ENCODE measurements at places on chromosomes 16 and 17.

DNA sequence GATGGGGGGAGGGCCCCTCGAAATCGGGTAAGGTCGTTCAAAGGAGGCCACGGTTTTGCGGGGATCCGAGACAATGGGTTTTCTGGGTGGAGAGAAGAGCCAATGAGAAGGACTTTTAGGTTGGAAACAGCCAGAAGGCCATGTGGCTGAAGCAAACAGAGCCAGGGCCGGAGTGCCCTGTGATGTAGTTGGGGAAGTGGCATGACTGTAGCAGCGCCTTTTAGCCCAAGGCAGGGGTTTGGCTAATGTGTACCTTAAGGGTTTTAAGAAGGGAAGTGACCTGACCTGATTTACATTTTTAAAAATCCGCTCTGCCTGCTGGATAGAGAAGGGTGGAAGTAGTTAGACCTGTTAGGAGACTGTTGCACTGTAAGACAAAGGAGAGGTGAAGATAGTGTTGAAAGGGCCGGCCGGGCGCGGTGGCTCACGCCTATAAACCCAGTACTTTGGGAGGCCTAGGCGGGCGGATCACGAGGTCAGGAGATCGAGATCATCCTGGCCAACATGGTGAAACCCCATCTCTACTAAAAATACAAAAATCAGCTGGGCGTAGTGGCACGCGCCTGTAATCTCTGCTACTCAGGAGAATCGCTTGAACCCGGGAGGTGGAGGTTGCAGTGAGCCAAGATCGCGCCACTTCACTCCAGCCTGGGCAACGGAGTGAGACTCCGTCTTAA is 1.0 kb downstream of the LYRM1 start:
- DNase-seq: no peak

- no peak for DNase-seq
These were observed 318.4 kb downstream of the SEC14L1 start for GRCh38 chr17:77459018-77459755.

DNA sequence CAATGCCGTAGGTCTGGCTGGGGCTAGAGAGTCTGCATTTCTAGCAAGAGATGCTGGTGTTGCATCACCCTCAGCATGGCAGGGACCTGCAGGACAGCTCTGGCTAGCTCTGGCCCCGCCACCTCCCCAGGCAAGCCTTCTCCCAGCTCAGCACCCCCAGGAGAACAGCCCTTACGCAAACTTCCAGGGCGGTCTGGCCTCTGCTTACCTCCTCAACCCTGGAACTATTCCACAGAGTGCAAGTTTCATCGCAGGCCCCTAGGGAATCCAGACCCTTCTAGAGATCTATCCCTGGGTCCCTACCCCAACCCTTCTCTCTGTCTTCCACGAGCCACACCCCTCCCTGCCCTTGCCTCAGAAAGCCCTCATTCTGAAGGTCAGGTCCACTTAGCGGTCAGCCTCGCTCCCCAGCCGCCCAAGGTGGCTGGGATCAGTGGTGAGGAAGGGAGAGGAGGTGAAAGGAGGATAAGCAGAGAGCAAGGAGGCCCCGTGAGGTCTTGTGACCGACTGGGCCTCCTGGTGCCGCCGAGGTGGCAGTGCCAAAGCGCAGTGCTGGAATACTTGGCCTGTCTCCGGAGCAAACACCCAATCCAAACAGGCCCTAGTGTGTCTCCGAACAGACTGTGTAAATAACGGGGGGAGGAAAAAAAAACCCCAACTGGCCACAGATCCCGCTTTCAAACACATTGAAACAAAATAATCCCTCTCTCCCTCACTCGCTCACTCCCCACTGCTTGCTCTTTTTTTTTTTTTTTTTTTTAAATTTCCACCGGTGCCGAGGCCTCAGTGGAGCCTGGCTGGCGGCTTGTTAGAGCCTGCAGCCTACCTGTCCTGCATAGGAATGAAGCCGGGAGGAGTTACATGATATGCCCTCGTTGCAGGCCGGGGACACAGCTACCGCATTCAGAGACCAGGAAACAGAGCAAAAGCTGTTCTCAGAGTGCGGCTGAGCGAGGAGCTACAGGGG is 380.9 kb downstream of the SOX9 start:
- DNase-seq: no peak

GRCh38 chr16:85350973-85351372 is 238.7 kb upstream of the CIBAR2 start:
- no peak for DNase-seq

GRCh38 chr16:424623-425081 is 797 bp upstream of the RAB11FIP3 start:
- no peak for DNase-seq

- no peak for DNase-seq
These were observed 32.4 kb downstream of the SMYD4 start for GRCh38 chr17:1797323-1797722.

DNA sequence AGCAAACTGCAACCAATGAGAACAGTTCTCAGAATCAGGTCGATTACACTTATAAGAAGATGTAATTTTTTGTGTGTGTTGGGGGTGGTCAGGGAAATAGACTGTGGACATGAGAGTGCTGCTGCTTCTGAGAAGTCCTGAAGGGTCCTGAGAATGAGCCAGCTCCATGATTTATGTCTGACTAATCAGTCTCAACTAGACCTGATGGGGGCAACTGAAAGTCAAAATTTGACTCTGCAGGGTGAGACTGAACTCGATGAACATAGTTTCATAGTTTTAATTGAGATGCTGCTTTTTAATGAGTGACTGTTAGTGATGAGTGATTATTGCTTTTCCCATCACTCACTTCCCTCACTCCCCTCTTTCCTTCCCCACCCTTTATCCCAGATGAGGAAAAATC is 37.3 kb downstream of the SMARCE1 start:
- no peak for DNase-seq

- DNase-seq: no peak
These were observed 2.6 kb downstream of the ERI2 start for GRCh38 chr16:20803561-20804214.

GRCh38 chr16:48137822-48138221 is 18.0 kb downstream of the ABCC12 start:
- DNase-seq: no peak

GRCh38 chr17:40095944-40096791 is 4.2 kb downstream of the NR1D1 start:
- no peak for DNase-seq

DNA sequence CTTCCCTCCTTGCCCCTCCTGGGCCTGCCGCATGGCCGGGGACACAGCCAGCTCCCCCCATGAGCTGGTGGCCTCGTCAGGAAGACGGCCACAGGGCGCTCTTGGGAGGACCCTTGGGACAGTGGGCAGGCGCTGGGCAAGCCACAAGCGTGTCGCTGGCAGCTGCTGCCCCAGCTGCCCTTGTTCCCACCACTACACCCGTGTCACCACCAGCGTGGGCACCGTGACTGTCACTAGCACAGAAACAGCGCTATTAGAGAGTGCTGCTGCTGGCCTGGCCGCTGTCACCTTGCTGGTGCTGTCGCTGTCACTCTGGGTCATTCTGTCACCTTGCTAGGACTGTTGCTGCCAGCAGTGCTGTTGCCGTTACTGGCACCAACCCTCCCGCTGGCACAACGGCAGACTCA is 47.2 kb downstream of the ZFPM1 start:
- no peak for DNase-seq

DNA sequence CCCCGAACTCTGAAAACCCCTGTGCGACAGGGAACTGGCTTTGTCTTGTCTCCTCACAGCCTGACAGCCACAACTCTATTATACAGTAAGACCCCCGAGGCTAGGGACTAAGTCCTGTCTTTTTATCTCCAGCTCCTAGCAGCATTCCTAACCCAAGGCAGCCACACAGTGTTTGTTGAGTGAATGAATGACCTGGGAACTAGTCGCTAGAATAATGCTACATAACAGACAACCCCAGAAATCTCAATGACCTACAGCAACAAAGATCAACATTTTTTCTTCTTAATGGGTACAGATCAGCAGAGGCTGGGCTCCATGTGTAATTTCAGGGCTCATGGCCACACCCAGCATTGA is 71.4 kb upstream of the TNRC6C start:
- DNase-seq: no peak

DNA sequence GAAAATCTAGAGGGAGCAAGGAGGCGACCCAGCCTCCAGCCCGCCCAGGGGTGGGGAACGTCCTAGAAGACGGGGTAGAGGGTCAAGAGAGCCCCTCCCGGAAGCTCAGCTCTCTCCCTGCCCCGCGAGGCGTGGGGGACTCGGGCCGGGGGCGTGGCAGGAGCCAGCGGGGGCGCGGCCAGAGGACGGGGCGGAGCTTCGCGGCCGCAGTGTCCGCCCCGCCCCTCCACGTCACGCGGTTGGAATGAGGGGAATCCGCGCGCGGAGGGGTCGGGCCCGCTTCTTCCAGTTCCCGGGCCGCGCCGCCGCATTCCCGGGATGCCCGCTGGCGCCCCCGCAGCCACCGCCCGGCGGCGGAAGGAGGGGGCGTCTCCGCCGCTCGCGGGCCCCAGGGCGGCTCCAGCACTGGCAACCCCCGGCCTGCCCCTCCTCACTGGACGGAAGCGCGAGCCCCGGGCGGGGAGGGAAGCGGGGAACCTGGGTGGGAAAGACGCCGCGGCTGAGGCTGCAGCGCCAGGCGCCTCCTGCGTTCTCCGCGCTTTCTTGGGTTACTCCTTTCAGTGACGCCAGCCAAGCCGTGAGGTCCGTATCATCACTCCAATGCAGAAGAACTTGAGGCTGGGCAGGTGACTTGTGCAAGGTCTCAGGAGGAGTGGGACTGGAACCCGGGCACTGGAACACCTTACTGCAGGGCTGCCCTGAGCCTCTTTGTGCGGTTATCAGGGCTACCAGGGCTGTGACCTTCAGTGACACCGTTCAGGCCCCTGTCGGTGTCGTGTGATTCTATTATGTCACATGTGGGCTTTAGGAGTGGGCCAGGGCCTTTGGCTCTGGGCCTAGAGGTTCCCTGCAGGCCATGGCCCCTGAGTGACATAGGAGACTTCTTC is 4.3 kb downstream of the MYO1C start:
- DNase-seq: no peak

DNA sequence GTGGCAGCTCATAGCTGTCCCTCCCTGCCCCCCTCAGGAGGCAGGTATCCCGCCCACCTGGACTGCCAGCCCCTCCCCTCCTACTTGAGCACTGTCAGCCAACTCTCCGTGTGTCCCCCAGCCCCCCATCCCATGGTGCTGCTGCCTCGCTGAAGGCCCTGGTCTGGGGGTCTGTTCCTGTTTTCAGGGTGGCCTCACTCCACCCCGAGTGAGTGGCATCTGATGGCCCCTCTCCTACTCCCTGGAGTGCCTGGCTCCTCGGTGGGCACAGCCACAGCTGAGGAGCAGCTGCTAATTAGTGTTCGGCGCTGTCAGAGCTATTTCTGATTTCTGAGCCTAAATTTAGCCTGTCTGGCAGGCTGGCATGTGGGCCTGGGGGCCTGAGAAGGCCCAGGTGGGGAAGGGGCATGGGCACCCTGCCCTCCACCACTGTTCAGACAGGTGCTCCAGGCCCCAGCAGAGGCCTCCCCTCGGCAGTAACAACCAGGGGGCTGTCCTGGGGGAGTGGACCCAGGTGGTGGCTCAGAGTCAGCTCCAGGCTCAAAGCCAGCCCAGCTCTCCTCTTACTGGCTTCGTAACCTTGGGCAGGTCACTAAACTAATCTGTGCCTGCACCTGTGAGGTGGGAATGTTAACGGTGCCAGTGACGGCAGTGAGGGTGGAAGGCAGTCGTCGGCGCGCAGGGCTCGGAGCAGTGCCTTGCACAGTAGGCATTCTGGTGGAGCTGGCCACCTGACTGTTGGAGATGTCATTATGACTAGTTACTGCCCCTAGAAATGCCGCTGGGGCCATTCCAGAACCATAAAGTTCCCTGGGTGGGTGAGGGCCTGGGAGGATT is 6.5 kb downstream of the FMNL1 start:
- DNase-seq: no peak

DNA sequence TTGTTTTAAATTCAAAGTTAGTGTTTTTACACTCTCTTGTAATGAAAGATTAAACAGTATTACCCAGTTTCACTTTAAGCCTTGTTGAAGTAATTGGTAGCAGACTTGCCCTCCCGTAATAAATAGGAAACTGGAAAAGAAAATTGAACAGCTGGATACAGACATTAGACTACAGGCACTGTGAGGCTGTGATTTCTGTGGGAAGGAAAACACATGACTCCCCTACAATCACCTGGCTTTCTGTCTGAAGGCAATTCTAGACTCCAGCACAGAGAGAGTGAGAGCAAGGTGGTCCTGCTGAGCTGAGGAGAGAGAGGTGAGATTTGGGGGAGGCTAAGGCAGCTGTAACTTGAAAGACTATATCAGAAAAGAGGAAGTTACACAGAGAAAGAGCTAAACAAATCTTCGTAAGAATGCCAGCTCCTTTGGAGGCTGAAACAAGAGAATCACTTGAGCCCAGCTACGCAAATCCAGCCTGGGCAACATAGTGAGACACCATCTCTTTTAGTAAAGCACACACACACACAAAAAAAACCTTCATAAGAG is 57.8 kb upstream of the CDYL2 start:
- no peak for DNase-seq

GRCh38 chr16:4679850-4680636 is 13.3 kb upstream of the NUDT16L1 start:
- DNase-seq: no peak

DNA sequence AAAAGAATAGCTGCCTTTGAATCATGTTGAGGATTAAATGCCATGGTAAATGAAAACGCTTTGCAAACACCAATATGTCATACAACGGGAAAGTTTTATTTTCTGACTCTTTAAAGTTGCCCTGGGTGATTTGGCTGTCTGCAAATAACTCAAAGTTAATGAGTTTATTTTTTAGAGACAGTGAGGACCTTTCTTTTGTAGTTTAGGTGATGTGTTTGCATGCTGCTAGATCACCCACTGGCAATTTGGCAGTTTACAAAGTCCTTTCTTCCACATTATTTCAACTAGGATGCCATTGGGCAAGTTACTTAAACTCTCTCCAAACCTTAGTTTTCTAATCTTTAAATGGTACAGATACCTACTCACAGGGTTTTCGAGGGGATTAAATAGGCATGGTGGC is 37.8 kb downstream of the GDE1 start:
- no peak for DNase-seq

GRCh38 chr16:54075446-54075845 is 211.1 kb downstream of the IRX3 start:
- no peak for DNase-seq

DNA sequence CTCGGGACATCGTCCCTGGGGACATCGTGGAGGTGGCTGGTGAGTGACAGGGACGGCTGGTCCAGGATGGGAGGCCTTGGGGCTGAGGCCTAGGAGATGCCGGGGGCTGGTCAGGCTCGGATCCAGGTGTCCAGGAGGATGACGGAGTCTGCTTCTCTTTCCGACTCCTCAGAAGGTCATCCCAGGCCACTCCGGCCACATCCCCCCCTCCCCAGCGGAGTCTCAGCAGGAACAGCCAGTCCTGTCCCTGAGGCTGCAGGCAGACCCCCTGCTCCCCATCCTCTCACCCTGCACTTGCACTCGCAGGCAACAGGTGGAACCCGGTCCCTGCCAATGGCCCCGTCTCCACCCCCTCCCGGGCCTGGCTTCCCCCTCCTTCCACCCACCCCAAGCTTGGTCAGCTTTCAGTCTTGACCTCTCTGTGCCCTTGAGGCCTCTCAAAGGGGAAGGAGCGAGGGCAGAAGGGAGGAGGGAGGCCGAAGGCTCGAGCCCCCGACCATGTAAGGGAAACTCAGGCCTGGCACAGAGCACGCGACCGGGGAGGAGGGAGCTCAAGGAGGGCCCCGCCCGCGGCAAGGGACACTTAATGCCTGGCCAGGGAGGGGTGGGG is 4.4 kb downstream of the ATP2A1 start:
- no peak for DNase-seq
